ENCODE measurements at places on chromosomes 12 and 14.

GRCh38 chr14:60965402-60965801, 15.5 kb downstream of the TRMT5 start:
- no peak for DNase-seq

GRCh38 chr12:123905319-123905925, 67.2 kb downstream of the CCDC92 start:
- no peak for DNase-seq

- no peak for DNase-seq
These were observed 1151.0 kb downstream of the BCL11B start for GRCh38 chr14:98120831-98121464.

GRCh38 chr12:74644681-74645080, 107.0 kb downstream of the ATXN7L3B start:
- no peak for DNase-seq
